ENCODE measurements at places on chromosomes 7 and 10.

- DNase-seq: no peak
Measured at GRCh38 chr7:105304040-105304895, 84.5 kb downstream of the SRPK2 start.

- no peak for DNase-seq
Measured at GRCh38 chr7:116218747-116219146, 8.4 kb downstream of the TES start.

- no peak for DNase-seq
Measured at GRCh38 chr7:157234271-157234670, 95.5 kb downstream of the UBE3C start.

- DNase-seq: no peak
Measured at GRCh38 chr10:68165643-68166042, 56.4 kb downstream of the MYPN start.

DNA sequence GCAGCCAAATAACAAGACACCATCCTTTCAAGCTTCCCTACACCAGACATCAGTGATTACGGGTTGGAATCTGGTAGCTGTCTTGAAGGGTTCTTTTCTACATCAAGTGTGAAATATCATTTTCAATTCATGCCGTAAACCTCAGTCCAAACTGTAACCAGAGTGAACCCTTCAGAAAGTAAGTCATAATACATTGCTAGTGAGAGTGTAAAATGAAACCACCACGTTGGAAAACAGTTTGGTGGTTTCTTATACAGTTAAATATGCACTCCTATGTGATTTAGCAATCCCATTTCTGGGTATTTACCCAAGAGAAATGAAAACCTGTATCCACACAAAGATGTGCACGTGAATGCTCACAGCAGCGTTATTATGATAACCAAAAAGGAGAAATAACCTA is 25.6 kb upstream of the ZC3HAV1L start:
- DNase-seq: no peak

GRCh38 chr10:132511121-132512051 is 26.2 kb upstream of the INPP5A start:
- DNase-seq: no peak

DNA sequence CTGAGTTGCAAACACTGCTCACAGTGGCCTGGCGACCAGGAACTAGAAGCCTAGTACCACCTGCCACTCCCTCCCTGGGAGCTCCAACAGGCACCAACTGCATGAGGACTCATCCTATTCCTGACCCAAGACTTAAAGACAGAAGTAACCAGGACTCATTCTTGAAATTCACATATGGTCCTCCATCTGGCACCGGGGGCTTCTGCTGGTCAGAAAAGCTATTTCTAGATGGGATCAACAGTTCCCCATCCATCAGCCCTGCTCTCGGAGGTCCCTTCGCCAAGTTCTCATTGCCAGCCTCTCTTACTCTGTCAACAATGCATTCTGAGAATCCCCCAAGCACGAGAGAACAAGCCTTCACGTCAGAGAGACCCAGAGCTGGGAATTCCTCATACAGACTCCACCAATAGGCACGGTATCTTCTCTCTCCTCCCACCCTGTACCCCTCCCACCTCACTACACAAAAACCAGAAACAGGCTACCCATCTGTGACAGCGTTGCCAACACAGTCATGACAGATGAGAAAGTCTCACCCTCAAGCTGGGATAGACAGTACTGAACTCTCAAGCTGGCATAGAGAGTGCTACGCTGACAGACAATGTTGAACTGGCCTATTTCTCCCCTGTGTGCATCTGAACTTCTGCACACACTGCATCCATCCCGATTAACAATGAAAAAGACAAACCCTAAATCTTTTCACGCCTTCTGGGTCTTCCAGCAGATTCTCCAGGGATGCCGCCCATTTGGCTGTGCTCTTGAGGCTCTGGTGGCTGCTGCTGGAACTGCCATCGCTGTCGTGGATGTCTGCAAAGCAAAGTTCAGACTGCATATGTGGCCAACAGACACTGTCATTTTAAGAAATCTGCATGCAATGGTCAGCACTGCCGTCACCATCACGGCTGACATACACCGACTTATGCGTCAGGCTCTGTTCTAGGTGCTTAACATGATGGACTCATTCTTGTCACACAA is 15.6 kb downstream of the RGS10 start:
- no peak for DNase-seq

GRCh38 chr7:29748286-29749099 is 57.8 kb upstream of the WIPF3 start:
- no peak for DNase-seq

DNA sequence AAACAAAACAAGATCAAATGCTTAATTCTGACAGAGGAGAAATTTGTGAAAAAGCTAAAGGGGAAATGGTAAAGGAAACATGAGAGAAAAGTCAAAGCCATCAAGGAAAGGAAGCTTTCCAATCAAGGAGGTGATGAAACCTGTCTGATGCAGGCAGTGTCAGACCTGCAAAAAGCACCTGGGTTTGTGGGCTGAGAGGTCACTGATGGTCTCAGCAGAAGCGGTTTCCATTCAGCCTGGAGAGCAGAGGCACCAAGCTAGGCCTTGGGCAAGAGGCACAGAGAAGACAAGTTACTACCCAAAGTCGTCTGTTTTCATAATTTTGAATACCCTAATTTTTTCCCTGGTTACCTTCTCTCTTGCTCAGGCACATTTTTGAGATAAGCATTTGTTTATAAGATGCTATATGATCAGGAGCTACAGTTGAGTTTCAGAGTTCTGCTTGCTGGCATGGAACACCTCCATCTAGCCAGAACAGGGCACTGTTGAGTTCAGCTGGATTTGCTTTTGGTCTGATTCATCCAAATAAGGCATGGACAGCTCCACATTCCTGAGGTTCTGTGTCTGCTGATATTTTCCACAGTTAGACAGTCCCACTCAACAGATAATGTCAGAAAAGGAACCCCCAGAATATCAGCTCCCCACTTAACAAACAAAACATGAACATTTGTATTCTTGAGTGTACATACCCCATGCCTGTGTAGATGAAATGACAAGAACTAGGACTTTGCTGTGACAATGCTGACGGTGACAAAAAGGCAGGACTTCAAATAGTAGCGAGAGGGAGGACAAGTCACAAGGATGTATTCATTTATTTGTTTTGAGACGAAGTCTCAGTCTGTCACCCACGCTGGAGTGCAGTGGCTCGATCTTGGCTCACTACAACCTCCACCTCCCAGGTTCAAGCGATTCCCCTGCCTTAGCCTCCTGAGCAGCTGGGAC is 4.9 kb upstream of the PPIA start:
- no peak for DNase-seq

- no peak for DNase-seq
Measured at GRCh38 chr7:127413326-127413725, 20.8 kb upstream of the ZNF800 start.

- DNase-seq: no peak
Measured at GRCh38 chr7:42939457-42940240, 7.5 kb downstream of the MRPL32 start.

GRCh38 chr7:22860784-22861482 is 38.3 kb upstream of the TOMM7 start:
- no peak for DNase-seq

DNA sequence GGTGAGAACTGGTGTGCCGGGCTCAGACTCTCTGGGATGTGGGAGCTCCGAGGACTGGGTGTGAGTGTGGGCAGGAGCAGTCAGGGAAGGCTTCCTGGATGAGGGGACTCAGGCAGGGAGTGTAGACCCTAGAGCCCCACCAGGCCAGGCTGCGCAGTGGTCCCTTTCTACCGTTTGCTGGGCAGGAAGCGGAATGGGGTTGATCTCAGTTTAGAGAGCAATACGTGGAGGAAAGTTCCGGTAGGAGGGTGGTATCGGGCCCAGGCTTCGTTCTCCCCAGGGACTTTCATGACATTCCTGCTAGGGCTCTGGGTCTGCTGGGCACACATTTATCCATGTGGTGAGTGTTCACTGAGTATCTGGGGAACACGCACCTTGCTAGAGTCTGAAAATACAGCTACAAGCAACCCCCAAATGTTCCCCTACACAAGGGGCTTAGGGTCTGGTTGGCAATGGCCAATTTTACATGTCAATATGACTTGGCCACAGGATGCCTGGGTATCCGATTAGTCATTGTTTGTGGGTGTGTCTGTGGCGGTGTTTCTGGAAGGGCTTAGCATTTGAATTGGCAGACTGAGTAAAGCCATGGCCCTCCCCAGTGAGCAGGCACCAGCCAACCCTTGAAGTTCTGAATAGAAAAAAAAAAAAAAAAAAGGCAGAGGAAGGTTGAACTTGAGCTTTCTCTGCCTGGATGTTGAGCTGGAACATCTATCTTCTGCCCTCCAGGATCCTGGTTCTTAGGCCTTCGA is 20.8 kb downstream of the GHRHR start:
- DNase-seq: no peak

GRCh38 chr7:157482025-157482424 is 145.2 kb downstream of the DNAJB6 start:
- no peak for DNase-seq

GRCh38 chr7:120852700-120853099 is 5.2 kb downstream of the TSPAN12 start:
- DNase-seq: no peak

- no peak for DNase-seq
Measured at GRCh38 chr7:150715293-150715692, 1.1 kb upstream of the GIMAP1 start.

GRCh38 chr7:48090095-48090805 is 1.2 kb downstream of the UPP1 start:
- no peak for DNase-seq

DNA sequence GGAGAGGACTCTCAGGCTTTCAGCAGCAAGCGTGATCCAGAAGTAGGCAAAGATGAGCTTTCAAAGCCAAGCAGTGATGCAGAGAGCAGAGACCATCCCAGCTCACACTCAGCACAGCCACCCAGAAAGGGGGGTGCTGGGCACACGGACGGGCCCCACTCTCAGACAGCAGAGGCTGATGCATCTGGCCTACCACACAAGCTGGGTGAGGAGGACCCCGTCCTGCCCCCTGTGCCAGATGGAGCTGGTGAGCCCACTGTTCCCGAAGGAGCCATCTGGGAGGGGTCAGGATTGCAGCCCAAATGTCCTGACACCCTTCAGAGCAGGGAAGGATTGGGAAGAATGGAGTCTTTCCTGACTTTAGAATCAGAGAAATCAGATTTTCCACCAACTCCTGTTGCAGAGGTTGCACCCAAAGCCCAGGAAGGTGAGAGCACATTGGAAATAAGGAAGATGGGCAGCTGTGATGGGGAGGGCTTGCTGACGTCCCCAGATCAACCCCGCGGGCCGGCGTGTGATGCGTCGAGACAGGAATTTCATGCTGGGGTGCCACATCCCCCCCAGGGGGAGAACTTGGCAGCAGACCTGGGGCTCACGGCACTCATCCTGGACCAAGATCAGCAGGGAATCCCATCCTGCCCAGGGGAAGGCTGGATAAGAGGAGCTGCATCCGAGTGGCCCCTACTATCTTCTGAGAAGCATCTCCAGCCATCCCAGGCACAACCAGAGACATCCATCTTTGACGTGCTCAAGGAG is 95.5 kb downstream of the TACC2 start:
- no peak for DNase-seq

GRCh38 chr10:88259381-88259780 is 323.7 kb downstream of the RNLS start:
- DNase-seq: no peak

GRCh38 chr10:24202181-24202570 is 6.8 kb upstream of the KIAA1217 start:
- DNase-seq: no peak

DNA sequence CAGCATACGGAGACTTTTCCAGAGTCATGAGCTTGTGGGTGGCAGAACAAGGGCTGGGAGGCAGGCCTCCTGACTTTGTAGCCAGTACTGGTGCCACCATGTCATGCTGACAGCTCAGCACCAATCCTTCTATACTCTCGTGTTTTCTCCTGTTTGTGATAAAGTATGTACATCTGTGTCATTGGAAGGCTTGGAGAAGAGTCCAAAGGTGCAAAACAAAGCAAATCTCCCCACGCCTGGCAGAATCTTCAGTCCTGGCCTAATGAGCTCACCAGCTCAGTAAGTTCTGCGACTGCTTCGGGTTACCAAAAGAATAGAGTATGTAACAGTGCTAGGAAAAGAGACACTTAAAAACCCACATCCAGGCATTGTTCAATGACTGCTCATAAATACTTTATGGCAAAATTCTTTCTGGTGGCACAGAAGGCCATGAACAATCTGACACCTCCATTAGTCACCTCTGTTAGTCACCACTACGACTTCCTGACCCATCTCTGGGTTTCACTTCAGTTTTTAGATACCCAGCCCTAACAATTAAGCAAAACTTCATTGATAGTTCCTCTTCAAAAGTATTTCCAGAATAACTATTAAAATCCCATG is 24.5 kb downstream of the STEAP1 start:
- no peak for DNase-seq

- no peak for DNase-seq
Measured at GRCh38 chr7:133641436-133641835, 388.6 kb downstream of the EXOC4 start.

- no peak for DNase-seq
Measured at GRCh38 chr7:68684996-68685395, 913.3 kb upstream of the AUTS2 start.

- no peak for DNase-seq
Measured at GRCh38 chr7:148485618-148486017, 104.9 kb upstream of the C7orf33 start.

- DNase-seq: no peak
Measured at GRCh38 chr10:102782673-102783551, 39.2 kb downstream of the WBP1L start.

DNA sequence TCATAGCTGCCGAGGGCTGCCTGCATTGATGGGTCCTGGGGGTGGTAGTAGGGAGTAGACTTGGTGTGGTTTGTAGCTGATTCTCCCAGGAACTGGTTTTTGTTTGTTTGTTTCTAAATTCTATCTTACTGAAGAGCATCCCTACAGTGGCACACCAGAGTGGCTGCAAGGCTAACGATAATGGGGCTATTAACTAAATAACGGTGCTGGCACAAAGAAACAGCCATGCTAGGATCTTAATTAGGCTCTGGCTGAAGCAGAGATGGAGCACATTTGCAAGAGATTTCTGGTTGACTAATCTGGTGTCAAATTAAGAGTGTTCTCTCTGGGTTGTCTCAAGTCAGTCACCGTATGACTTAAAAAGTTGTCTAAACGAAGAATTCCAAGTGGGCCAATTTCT is 590.0 kb downstream of the NRG3 start:
- DNase-seq: no peak

DNA sequence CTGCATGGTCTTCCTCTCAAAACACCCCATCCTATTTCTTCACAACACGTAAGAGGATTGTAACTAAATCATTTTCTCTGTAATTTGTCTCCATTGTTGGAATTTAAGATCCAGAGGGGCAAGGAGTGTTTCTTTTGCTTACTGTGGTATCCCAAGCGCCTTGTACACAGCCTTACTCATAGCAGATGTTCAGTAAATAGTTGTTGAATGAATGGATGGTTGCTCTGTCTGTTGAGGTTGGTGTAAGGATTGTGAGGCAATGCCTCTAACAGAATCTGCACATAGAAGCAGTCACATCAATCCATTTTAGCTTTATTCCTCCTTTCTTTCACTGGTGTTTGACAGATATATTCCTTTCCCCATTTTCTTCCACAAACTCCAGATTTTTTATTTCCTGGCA is 90.1 kb downstream of the ZNF365 start:
- DNase-seq: no peak

- no peak for DNase-seq
Measured at GRCh38 chr10:71770789-71771188, 2.5 kb downstream of the VSIR start.
